H7 (cell line): ENCODE measurements at places on chromosomes 13 and 19. TPM values are rescaled to one million over a fixed set of nuclear protein-coding genes. Genes with fewer than 3 reads are reported as not detected.

GRCh38 chr19:28859811-28860210 lies 353.1 kb downstream of the UQCRFS1 start:
- no peak for DNase-seq

GRCh38 chr19:51166846-51167490 lies 24.9 kb downstream of the SIGLEC7 start:
- DNase-seq, result no peak

DNA sequence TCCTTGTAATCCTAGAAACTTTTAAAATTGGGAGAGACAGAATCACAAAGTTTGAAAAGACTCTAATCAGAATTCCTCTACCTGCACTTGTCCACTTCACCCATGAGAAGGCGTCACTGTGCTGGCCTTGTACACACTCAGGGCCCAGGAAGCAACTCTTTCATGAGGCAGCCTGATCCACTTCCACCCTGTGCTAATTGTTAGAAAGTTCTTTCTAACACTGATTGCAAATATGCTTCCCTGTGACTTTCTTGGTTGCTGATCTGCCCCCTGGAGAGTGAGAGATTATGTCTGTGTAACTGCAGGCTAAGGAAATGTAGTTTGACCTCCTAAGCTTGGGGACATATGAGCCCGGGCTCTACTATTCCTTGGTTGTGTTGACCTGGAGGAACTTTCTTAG lies 494.6 kb downstream of the MYO16 start:
- peak; percentile 19 for DNase-seq

GRCh38 chr13:110306340-110306959 lies 507 bp downstream of the COL4A1 start:
- DNase-seq, result peak; percentile 83

- DNase-seq, result peak; percentile 98
Observed at GRCh38 chr19:53977991-53978731, 13.3 kb upstream of the CACNG6 start.

DNA sequence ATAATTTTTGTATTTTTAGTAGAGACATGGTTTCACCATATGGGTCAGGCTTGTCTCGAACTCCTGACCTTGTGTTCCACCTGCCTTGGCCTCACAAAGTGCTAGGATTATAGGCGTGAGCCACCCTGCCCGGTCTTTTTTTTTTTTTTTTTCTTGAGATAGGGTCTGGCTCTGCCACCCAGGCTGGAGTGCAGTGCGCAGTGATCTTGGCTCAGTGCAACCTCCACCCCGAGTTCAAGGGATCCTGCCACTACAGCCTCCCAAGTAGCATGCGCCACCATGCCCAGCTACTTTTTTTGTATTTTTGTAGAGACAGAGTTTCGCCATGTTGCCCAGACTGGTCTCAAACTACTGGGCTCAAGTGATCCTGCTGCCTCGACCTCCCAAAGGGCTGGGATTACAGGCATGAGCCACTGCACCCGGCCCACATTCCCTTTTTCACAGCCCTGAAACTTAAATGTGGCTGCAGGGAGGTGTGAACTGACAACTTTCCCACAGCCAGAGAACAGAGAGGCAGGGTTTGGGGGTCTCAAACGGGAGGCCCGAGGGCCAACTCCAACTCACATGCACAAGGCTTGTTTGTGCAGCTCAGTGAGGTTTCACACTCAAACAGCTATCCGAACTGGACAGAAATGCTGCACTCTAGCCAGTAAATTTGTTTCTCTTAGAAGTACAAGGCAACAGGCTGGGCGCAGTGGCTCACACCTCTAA lies 4.4 kb upstream of the S1PR5 start:
- DNase-seq, result no peak

GRCh38 chr13:51361106-51361505 lies 21.6 kb downstream of the SERPINE3 start:
- no peak for DNase-seq

GRCh38 chr19:52034051-52034728 lies 6.0 kb upstream of the ZNF614 start:
- no peak for DNase-seq

GRCh38 chr13:41458187-41458760 lies 924 bp downstream of the RGCC start:
- peak; percentile 74 for DNase-seq

- DNase-seq, result no peak
Observed at GRCh38 chr13:96744367-96745331, 249.6 kb downstream of the OXGR1 start.

The CBLC gene
- total RNA-seq, result 15.3 and 16.3 TPM in 2 replicates

The IZUMO4 gene
- 0.80 and 0.81 TPM in 2 replicates for total RNA-seq

The KIR2DL3 gene
- total RNA-seq, result not detected in 2 replicates

The CGB7 gene
- not detected in 2 replicates for total RNA-seq

The GPR4 gene
- total RNA-seq, result 0.07 and 0.41 TPM in 2 replicates

The BEST2 gene
- total RNA-seq, result 0.37 and 1.5 TPM in 2 replicates

The ZIK1 gene
- 15.9 and 25.7 TPM in 2 replicates for total RNA-seq
